PC-3 (cell line): ENCODE measurements at places on chromosomes 12 and 14. TPM values are rescaled to one million over a fixed set of nuclear protein-coding genes. Genes with fewer than 3 reads are reported as not detected.
A peak's percentile ranks its signal among the peaks of the same experiment; 100 is the strongest.

COA8 gene
- 52.7 and 62.3 TPM in 2 replicates for total RNA-seq

GRCh38 chr12:12239127-12239526 lies 27.7 kb downstream of the LRP6 start:
- DNase-seq, result no peak

PLEKHH1 gene
- total RNA-seq, result 6.2 and 11.1 TPM in 2 replicates

GRCh38 chr12:3190101-3190500 lies 112.9 kb downstream of the TSPAN9 start:
- DNase-seq, result no peak

DNA sequence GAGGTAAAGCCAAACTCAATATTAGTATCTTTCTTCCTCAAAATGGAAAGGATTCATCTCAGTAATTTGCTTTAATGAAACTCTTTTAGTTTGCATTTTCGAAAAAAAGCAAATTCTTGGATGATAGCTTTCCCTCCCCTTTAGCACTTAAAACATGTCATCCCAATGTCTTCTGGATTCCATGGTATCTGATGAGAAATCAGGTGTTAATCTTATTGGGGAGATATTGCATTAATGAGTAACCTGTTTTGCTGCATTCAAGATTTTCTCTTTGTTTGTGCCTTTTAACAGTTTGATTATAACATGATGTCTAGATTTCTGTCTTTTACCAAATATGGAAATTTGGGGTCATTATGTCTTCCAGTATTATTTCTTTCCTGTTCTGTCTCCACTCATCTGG lies 405.1 kb upstream of the FOXG1 start:
- no peak for DNase-seq

DNA sequence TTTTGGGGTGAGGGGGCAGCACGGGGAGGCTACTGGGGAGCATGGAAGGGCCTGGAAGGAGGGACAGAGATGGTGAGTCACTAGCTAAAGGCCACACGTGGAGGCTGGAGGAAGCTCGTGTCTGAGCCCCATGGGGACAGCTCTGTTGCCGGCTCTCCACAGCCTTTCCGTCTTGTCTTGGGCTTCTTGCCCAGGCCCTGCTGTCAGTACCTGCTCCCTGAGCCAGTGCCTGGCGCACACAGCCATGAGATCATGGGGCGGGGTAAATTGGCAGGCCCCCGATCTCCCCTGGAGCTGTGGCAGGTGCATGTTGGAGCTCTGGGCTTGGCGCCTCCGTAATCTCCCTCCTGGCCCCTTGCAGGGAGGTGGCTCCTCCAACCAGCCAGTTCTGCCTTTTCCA lies 16.1 kb upstream of the KRT80 start:
- peak; percentile 64 for DNase-seq

DNA sequence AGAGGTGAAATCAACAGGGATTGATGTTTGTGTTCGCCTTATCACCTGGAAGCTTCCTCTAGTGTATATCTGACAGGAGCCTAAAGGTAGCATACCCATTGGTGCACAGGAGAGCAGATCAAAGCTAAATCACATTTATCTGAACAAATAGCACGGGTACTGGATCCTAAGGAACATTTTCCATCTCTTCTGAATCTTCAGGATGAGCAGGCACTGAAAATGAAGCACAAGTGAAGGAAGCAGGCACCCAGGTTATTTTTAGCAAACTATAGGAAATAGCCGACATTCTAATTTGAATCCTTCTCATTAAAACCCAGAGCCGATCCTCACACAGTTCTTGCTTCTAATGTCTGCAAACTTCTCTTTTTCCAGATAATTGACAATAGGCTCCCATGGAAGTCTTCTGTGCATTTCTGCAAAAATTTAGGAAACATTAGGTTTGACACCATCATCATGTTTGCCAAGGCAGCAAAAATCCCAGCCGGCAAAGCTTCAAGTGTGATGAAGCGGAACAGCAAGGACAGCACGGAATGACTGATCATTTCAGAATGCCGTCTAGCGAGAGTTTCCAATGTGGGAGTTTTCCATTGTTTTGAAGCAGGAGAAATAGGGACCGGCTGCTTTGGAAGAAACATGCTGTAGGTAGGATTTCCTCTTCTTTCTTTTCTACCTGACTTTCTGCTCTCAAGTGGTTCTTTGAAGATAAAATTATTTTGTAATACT lies 24.3 kb upstream of the RGS6 start:
- DNase-seq, result peak; percentile 69

GRCh38 chr12:115606040-115606439 lies 671.5 kb downstream of the MED13L start:
- no peak for DNase-seq

DNA sequence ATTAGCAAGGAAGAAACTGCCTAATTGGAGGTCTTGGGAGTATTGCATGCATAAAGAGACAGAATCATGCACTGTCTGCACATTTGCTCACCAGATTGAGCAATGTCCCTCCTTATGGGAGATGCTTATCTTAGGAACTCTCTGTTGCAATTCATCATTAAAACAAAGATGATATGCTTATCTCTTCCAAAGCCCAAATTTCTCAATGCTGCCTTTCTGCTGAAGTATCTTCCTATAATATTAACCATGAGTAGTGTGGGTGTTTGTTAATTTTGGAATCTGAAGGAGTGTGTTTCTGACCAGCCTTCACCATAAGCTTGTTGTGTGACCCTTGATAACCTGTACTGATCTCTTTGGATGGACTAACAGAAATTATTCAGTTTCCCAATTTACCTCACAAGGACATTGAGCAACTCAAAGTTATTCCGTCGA lies 1257.6 kb upstream of the FLRT2 start:
- DNase-seq, result no peak

DNA sequence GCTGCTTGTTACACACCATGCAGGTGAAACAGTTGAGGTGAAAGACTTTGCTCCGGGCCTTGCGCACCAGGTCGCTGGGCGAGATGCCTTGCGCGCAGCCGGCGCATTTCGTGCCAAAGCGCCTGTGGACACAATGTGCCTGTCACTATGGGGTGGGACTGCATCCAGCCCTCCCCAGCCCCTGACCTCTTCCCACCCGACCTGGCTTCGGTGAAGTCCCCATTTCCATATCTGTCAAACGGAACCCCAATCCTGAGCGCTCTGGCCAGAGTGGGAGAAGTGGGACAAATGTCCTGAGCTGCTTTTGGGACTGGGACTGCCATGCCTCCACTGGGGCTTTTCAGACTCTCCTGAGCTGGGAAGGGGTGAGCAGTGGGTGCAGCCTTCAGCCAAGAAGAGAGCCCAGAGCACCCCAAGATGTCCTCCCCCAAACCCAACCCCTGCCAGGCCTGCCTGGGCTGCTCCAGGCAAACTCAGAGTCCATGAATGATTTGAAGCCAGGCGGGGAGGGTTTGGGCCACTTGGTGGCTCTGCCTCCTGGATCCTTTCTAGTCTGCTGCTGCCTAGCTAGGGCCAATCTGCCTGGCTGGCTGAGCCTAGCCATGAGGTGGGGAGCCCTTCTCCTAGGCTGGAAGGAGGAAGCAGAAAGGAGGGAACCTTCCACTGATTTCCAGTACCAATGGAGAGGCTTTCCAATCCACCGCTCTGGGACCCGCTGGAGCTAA lies 2.3 kb downstream of the LHX5 start:
- no peak for DNase-seq

DNA sequence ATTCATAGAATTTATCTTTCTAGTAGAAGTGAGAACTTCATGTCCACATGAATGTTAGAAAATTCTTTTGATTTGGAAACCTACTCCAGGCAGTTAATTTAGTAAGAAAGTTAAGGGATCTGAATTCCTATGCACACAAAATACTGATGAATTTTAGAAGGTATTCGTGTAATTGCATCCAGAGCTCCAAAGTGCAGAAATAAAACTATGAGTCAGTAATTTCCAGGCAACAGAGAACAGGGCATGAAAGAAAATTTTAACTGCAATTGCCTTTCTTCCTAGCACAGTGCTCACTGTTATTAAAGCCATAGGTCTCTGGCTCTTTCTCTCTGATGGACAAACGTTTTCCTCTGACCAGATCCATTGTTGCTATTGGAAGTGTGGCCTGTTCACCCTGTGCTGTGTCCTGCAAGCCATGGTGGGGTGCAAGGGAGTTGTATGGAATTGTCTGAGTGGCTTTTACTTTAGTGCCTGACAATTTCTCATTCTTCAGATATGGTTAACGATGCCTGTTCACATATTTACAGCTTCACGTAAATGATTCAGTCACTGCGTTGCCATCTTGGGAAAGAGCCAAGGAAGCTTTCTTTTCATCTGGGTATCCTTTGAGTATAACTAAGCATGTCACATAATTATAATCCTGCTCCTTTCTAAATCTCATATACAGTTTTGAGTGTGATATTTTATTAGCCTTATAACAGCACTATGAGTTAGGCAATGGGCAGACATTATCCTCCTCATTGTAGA lies 145.1 kb downstream of the ACSS3 start:
- DNase-seq, result no peak

PZP gene
- total RNA-seq, result not detected in 2 replicates

RNU4-1 gene
- total RNA-seq, result under 0.01 TPM in 2 replicates

- no peak for DNase-seq
Measured at GRCh38 chr12:51076236-51076930, 7.0 kb downstream of the CSRNP2 start.

DNA sequence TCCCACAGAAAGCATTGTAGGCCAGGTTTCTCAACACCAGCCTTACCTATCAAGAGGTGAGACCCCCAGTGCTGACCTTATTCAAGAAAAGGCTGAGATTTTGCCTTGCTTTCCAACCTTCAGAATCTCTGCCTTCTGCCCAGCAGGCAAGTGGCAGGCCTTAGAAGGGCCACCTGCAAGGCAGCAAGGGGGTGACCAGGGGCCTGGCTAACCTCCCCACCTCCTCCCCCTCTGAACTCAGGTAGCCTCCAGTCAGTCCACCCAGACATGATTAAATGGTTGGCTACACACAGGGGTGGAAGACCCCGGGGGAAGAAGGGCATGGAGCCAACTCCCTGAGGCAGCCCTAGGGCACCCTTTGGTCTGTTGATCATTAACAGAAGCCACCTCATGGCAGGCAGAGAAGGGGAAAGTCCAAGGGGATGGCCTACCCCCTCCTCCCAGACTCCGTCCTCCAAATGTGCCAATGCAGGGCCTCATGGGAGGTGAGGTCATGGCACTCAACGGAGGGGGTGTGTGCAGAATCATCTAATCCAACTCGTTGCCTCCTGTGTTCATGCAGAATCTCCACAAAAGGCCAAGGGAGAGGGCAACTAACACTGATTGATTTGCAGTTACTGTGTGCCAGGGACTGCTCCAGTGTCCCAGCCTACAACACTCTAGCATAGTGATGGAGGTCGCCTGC lies 8.5 kb downstream of the ZFP36L1 start:
- DNase-seq, result peak; percentile 50

DNA sequence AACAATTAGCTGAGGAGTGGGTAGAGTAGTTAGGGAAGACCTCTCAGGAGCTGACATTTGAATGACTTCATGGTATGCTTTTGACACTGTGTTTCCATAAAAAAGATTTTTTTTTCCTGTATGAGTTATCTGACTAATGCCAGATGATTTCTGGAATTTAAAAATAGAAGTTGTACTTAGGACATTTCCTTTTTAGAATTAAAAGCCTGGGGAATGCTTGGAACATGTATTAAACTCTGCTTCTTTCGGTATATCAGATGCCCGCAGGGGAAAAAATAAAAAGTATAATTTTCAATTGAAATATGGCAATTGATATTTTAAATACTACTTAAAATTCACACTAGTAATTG lies 41.1 kb downstream of the BRMS1L start:
- DNase-seq, result no peak

KCNH3 gene
- 0.07 and 0.12 TPM in 2 replicates for total RNA-seq

GRCh38 chr14:99774556-99775307 lies 18.5 kb upstream of the EML1 start:
- DNase-seq, result peak; percentile 15

DNA sequence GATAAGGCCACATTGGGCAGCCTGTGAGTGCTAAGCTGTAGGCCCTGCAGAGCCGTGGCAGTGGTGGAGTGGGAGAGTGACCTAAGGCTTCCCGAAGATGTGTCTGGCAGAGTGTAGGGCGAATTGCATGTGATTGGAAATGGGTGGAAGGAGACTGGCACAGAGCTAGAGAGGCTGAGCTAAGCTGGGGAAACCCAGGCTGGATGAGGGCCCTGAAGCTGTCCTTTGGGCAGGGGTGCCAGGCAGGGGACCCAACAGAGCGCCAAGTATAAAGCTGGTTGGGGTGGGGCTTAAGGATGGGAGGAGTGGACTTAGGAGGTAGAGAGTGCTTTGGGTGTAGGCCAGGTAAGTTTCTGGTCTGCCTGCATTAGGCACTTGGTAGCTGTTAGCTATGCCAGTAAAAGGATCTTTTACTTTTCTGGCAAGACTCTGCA lies 47.9 kb downstream of the WDR20 start:
- peak; percentile 27 for DNase-seq

GRCh38 chr12:64792128-64792527 lies 32.3 kb upstream of the TBC1D30 start:
- DNase-seq, result no peak

GRCh38 chr12:2335109-2335508 lies 282.3 kb downstream of the CACNA1C start:
- no peak for DNase-seq

SELPLG gene
- 0.63 and 0.73 TPM in 2 replicates for total RNA-seq

SAMD4A gene
- total RNA-seq, result 42.9 and 45.2 TPM in 2 replicates

CDH24 gene
- total RNA-seq, result 14.8 and 16.4 TPM in 2 replicates

TEX22 gene
- 0.29 and 0.40 TPM in 2 replicates for total RNA-seq

DNA sequence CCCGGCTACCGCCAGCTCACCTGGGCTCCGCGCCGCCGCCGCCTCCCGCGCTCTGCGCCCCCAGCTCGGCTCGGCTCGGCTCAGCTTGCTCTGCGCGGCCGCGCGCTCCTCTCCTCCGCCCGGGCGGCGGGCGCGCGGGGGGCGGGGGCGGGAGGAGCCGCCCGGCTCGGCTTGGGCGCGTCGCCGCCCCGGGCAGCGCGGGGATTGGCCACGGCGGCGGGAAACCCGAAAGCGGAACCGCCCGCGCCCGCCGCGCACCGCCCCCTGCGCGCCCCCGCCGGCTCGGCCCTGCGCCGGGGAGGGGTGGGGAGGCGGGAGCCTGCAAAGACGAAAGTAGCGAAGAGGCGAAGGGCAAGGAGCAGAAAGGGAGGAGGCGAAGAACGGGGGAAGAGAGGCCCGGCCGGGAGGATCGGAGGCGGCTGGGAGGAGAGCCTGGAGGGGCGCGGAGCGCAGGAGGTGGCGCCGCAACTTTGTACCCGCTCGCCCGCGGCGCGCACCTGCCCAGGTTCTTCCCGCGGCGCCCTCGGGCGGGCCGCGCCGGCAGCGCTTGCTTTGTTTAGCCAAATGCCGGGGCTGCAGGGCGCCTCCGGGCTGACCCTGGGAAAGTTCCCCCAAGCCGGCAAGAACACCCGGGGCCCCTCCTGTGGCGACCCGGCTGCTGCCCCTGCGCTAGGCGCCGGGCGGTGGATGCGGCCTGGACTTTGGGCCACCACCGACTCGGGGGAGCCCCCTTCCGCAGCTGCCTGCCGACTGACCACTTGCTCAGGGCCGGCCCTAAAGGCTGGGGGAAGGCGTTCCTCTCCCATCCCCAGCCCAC lies at the start of gene CAMKK2:
Gene CAMKK2, minus strand, starts transcription at position 92 of the 817 bp plus-strand sequence. CDS start 22,183 bp downstream, outside the sequence.
- peak; percentile 91 for DNase-seq

RHOF gene
- total RNA-seq, result 232 TPM in 2 replicates

TMEM132C gene
- not detected in 2 replicates for total RNA-seq
